Activated naive CD4-positive, alpha-beta T cell treated with Interleukin-2 at 50 U/mL for 16 hours (primary cell): ENCODE measurements at places on chromosomes 5 and 9.

- no peak for DNase-seq
These were observed 96.1 kb upstream of the DNAH5 start for GRCh38 chr5:14040542-14040941.

GRCh38 chr9:4238522-4238921, 61.3 kb downstream of the GLIS3 start:
- no peak for DNase-seq

- no peak for DNase-seq
These were observed 58.0 kb downstream of the ANKRD33B start for GRCh38 chr5:10621832-10622231.

- no peak for DNase-seq
These were observed 388.0 kb downstream of the ACTL7B start for GRCh38 chr9:108467653-108468324.

GRCh38 chr9:127098916-127099553, 23.4 kb downstream of the ANGPTL2 start:
- DNase-seq, result no peak

GRCh38 chr9:115250621-115251032, 132.7 kb upstream of the TNC start:
- DNase-seq, result no peak

DNA sequence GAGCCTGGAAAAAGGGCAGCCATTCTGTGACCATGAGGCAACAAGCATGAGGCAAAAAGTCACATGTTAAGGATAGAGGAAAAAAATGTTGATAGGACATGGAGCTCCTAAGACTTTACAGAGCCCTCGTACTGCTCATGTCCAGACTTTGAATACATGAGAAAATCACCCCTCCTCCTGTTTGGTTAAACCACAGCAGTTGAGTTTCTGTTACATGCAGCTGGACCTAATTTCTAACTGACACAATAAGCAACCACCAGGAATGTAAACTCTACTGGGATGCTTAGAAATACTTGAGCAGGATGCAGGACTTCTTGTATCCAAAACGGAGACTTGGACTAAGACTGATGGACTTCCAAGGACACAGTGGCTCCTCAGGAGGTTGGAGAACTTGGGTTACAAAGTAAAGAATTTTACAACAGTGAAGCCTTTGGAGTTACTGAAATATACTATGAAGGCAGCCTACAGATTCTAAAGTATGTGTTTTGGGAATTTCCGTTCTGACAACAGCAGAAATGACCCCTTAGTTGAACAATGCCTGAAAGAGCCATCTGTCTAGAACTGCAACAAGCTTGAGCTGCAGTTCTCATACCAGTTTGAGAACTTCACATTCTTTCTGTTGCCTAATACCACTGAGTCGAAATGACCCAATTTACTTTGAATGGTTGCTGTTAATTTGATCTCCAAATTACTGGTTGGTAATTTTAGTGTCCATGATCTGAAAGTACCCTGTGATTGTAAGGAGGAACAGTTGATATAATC, 268.9 kb downstream of the PIK3R1 start:
- DNase-seq, result no peak

DNA sequence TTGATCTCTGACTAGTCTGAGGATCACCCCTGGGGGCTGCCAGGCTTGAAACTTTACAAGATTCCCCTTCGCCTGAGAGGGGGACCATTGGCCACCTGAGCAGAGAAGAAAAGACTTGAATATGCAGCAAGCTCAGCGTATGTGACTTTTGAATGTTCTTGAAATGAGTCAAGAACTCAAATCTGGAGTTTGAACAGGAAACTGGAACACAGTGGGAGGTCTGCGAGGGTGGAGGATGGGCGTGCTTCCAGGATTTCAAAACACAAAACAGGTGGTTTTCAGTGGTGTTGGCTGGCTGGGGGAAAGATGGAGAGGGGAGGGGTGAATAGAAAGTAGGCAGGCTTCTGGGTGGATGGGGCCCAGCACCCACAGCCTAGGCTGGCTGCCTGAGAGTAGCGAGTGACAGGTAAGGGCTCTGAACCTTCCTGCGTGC, 40.6 kb downstream of the TMEM174 start:
- peak; percentile 43 for DNase-seq

GRCh38 chr9:93223260-93224180, 39.6 kb downstream of the WNK2 start:
- no peak for DNase-seq

- no peak for DNase-seq
These were observed 153.2 kb downstream of the NTRK2 start for GRCh38 chr9:84822589-84823233.

DNA sequence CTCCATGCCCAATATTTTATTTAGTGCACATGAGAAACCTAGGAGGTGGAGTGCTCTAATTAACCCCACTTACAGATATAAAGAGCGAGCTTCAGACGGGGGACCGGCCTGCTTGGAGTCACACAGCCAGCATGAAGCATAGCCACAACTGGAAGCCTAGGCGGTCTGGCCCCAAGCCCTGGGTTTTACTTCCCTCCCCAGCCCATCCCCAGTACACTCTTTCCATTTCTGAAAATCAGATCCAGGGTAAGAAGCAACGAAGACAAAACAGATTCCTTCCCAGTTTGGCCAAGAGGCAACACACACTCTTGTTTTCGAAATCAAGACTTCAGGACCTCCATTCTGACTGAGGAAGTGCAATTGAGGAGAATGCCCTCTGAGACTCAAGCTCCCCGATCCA, 27.1 kb downstream of the KCNMB1 start:
- DNase-seq, result no peak

- DNase-seq, result no peak
These were observed 4.5 kb downstream of the FANCC start for GRCh38 chr9:95313010-95313498.

GRCh38 chr9:27514551-27514950, 9.5 kb upstream of the IFNK start:
- no peak for DNase-seq

DNA sequence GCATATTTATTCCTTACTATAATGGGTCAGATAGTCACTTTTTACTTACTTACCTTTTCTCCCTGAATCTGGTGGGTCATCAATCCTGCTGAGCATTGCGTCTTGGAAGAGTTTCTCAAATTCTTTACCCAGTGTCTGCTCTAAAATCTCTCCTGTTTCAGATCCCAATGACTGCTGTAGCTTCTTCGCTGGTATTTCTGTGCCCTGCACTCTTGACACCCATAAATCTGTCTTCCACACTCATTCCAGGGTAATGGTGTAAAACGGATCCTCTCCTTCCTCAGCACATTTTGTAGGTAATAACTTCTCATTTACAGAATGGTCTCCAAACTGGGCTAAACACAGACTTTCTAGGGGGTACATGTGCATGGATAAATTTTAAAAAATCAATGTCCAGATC, 407.4 kb downstream of the DMAC1 start:
- no peak for DNase-seq

DNA sequence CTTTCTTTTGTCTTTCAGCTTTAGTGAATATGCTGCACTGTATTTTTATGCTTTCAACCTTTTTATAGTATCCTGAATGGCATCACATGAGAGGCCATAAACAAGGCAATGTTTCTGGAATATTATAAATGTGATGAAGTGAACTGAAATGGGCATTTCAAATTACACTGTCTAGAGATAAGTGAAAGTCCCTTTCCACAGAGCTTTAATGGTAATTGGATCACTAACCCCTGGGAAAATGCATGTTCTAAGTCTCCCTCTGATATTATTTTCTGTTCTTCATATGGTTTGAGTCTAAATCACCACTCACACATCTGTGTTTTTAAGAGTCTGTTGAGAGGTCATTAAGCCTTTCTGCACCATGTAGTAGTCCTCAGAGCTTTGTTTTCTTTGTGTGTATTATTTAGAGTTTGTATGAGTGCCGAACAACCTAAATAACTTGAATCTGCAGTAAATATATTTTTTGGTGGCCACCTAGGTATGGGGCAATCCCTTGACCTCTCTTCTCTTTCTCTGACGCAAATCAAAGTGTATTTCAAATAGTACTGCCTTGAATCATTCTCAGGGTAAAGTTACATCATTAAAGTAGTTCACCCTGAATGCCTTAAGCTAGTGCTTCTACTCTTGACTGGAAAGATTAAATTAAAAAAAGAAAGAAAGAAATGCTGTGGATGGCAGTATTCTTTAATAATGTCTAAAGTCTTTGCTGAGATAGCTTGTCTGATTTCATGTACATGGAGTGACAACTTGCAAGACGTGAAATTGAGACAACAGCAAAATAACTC, 1931.0 kb upstream of the CDH6 start:
- DNase-seq, result no peak

DNA sequence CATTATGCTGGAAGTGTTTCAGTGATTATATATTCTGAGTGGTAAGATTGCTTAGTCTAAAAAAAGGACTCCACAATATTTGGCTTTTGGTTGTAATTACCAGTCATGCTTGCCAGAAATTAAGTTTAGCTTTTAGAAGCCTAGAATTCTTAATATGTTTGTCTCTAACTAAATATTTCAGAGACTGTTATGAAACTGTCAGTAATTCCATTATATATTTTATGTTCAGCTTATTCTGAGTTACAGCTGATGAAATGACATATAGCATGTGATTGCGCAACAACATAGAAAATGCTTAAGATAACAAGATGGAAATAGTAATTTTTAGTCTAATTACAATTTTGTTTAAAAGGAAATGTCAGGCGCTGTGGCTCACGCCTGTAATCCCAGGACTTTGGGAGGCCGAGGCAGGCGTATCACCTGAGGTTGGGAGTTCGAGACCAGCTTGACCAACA, 44.2 kb downstream of the KIAA1958 start:
- DNase-seq, result no peak

DNA sequence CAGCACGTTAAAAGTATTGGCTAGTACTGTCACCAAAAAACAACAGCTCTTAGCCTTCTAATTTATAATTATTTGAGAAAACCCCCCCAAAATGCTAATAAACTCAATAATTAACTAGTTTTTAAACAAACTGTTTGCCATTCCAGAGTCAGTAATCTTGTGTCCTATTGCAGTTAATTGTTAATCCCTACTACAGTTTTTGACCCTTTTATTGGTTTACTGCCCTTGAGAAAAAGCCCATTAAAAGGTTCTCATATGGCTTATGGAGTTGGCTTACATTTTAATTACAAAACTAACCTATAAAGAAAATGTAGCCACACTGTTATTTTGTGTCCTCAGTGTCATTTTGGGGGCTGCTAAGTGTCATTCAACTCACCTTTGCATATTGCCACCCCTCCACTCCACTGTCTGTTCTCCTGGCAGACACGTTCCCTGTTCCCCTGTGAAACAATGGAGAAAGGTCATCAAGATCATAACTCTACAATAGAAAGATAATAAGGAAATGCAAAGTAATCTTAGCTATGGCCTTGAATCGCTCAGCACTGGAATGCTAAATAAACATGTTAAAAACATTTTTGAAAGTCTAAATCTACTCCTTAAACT, 51.6 kb upstream of the TXNDC8 start:
- DNase-seq, result no peak

DNA sequence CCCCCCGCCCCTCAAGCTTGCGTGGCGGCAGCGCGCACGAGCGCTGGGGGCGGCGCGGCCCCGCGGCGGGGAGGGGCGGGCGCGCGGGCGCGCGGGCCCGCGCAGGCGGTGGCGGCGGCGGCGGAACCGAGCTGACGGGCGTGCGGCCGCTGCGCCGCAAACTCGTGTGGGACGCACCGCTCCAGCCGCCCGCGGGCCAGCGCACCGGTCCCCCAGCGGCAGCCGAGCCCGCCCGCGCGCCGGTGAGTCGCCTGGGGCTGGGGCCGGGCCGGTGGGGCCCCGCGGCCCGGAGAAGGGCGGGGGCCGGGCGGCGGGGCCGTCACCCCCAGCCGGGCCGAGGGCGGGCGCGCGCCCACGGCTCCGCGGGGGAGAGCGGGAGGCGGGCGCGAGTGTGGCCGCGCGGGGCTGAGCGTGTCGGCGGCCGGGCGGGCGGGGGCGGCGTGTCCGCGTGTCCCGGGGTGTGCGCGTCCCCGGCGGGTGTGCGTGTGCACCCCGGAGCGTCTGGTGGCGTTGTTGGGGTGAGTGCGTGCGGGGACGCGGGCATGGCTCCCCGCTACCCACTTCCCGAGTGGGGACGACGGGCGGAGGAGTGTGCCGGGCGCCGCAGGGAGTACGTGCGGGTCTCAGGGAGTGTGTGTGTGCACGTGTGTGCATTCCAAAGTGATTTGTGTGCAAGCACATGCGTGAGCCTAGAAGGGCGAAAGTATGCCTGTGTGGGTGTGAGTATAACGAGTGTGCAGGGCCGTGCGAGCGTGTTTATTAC, at the start of gene NEK6:
TSS of gene NEK6 (plus strand) at position 106 of the 763 bp plus-strand sequence. CDS start 44,016 bp downstream, outside the sequence.
- peak; percentile 46 for DNase-seq

GRCh38 chr5:129962506-129962905, 58.2 kb downstream of the CHSY3 start:
- DNase-seq, result no peak

DNA sequence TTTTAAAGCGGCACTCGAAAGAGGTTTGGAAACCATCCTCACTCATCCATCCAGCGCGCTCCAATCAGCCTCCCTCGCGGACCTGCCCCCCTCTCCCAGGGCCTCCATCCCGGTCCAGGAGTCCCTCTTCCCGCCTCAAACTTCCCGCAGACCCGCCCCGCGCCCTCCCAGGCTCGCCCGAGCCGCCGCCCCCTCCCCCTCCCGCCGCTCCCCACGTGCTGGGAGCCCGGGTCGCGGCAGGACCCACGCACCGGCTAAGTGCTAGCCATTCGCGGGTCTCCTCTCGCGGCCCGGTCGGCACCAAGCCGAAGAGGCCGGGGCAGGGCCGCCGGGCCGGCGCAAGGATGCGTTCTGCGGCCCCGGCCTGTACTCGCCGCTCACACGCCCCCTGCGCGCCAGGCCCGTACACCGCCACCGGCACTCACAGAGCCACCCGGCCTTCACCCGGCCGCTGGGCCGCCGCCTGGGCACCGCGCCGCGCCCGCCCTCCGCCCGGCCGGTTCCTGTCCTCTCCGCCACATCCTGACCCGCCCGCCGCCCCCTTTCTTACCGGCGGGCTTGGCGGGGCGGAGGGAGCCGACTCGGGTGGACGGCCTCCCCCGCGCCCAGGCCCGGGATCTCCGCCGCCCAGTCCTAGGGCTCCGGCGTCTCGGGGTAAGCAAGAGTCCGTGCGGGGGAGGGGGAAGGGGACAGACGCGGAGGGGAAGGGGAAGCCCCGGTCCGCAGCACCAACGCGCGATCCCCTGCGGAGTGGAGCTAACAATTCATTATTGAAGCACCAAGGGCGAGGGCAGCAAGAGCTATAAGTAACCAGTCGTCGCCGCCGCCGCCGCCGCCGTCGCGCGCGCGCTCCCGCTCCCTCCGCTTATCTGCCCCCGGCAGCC, 576 bp downstream of the CHD1 start:
- DNase-seq, result peak; percentile 50

GRCh38 chr5:34547300-34548085, 108.6 kb upstream of the RAI14 start:
- DNase-seq, result no peak
